Cerebellum (tissue), 4 donors: ENCODE measurements at places on chromosomes 1 and 21. TPM values are rescaled to one million over a fixed set of nuclear protein-coding genes. Genes with fewer than 3 reads are reported as not detected.

Gene CD1E
- not detected for total RNA-seq

Gene ZNF644
- total RNA-seq = 169 TPM

Gene ACTN2
- 4.0 TPM for total RNA-seq

Gene RXFP4
- not detected for total RNA-seq

DNA sequence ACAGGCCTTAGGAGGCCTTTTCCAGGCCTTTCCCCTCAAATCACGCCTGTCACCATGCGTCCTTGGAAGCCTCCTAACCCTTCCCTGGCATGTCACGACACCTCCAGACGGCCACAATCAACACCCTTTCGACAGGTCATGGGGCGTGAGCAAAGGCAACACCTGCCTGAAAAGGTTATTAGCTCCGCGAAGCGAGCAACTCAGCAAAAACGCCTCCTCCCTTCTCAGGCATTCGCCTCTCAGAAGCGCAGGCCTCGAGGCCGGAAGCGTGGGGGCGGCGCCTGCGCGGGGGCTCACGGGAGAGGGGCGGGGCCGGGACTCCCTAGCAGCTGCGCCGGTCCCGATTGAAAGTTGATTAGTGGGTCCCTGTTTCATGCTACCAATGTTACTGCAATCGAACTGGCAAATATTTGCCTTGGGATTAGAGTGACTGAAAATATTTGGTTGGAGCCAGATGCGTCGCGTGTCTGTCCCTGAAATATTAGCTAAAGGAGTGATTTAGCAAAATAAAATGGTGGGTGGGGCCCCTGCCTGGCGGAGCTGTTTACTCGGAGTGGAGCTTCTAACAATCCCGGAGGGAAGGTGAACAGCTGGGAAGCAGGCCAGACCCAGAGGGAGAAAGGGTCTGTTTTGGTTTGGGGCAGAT lies 44.9 kb downstream of the GFI1 start:
- no peak for DNase-seq
